T1000 (cell line): ENCODE measurements at places on chromosomes 6 and 20.
A peak's percentile ranks its signal among the peaks of the same experiment; 100 is the strongest.

DNA sequence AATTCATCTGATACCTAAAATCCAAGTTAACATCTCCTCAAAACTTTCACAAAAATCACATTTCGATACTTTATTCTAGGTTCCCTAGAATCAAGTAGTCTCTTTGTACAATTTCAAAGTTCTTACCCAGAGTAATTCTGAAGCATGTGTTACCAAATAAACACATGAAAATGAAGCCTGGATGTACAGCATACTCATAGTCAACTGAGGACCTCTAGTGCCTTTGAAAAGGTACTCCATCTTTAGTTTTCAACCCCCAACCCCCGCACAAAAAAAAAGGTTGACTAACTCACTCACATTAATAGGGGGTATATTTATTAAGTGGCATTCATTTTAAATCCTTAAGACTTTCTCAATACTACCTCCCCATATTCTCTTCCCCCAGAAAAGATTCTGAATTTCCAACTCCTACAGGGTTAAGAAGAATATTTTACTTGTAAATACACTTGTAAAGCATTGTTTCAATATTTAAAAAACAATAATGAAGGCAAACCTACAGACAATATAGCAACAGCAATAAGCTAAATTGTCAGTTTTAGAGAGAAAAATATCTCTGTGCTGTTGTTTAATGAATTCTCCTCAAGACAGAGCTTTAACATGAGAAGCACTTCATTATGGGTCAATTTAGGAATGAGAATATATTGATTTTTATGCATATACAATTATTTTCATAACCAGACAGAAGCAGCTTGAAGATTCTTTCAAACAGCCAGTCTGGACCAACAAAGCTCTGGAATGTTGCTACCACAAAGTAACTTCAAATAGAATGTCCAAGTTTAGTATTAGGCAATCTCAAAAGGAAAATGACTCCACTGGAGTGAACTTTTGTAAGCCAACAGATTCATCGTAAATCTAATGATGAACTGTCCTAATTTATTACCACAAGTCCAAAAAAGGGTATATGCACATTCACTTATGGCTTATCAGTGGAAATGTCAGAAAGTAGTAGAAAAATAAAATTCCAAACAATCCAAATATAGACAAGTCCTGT lies 3.3 kb downstream of the PLN start:
- DNase-seq, result no peak

DNA sequence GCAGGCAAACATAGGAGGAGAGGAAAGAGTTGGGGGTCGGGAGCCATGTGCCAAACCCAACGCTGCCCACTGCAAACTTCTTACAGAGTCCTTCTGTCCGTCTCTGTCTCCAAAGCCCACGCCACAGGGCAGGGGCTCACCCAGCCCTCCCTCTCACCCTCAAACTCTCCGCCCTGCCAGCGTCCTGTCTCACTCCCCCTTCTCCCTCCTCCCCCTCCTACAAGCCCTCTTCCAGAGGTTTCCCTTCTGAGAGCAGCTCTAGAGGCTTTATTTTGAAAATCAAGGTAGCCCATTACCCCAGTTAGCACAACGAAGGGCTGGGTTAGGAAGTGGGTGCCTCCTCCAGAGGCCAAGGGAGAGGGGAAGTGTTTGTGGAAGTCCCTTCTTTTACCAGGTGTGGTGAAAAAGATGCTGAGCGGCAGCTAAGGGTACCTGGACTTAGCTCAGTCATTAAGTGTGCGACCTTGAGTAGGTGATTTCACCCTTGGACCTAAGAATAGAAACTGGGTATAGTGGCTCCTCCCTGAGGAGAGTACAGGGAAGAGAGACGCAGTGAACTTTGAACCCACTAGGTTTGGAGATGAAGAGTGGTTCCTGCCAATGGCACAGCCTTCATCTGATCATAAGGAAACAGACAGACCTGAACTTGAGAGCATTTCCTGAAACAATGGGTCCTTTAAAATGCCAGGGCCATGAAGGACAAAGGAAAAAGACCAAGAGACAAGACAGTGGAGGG lies 123.8 kb downstream of the BANF2 start:
- no peak for DNase-seq

DNA sequence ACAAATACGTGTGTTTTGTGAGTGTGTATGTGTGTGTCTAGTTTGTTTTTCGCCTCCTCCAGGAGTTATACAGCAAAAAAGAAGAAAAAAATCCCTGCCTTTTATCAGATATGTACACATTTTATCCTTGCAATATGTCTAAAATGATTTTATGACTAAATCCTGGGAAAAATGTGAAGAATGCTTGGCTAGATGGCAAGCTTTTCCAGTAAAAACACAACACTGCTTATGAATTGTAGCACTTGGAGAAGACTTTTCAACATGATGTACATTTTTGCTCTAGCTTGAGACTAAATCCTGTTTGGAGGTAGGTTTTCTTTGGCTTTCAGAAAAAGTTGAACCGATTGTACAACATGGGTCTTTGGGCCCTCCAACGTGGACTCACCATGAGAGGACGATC lies 160.2 kb downstream of the GMPR start:
- no peak for DNase-seq

GRCh38 chr6:4647414-4648365 lies 128.5 kb upstream of the CDYL start:
- DNase-seq, result no peak

- peak; percentile 8 for DNase-seq
Measured at GRCh38 chr6:35128496-35128895, 12.6 kb downstream of the TCP11 start.

DNA sequence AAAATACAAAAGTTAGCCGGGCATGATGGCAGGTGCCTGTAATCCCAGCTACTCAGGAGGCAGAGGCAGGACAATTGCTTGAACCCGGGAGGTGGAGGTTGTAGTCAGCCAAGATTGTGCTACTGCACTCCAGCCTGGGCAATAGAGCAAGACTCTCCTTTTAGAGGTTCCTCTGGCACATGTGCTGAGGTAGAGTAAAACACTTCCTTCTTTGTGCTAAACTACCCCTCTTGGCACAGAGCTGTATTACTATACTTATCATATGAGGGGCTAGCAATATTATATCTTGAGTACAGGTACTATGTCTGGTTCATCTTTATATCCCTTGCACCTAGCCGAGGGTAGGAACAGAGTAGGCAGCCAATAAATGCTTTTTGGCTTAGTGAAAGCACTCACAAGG lies 40.2 kb upstream of the SAMHD1 start:
- DNase-seq, result no peak

DNA sequence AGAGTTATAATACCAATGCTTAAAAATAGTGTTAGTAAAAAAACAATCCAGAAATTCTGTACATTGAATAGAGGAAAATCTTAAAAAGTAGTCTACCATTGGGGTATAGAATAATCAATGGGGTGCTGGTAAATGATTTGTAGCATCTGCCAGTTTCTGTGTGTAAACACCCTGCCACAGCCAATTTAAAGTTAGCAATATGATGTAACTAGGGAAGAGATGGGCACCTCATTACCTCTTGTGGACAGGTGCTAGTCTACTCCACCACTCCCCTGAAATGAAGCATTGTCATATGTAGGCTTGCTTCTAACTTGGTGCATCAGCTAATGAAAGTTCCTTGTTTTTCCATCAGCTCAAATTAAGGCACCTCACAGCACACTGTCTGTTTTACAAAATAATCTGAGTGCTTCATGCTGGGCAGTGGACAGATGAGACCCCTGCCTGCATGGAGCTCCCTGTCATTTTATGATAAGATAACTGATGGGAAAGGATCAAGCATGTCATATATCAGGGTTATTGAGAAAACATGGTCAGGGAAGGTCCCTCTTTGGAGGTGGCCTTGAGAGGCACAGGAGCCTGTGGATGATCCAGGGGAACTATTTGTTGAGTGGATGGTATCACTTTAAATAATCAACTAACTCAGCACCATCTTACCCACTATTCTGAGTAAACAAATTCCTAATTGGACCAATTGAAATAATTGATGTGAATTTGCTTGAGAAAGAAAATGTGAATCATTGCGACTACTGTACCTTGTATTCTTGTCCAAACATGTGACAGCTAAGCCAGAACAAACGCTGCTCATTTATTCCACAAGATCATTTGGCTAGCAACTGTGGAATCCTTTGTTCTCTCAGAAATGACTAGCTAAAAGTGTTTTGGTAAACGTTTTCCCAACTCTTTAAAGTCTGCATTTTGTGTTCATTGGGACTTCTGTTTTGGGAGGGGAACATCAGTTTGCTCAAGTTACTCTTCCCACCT lies 45.9 kb upstream of the CSE1L start:
- DNase-seq, result no peak

GRCh38 chr6:16841241-16841640 lies 80.0 kb upstream of the ATXN1 start:
- DNase-seq, result no peak

DNA sequence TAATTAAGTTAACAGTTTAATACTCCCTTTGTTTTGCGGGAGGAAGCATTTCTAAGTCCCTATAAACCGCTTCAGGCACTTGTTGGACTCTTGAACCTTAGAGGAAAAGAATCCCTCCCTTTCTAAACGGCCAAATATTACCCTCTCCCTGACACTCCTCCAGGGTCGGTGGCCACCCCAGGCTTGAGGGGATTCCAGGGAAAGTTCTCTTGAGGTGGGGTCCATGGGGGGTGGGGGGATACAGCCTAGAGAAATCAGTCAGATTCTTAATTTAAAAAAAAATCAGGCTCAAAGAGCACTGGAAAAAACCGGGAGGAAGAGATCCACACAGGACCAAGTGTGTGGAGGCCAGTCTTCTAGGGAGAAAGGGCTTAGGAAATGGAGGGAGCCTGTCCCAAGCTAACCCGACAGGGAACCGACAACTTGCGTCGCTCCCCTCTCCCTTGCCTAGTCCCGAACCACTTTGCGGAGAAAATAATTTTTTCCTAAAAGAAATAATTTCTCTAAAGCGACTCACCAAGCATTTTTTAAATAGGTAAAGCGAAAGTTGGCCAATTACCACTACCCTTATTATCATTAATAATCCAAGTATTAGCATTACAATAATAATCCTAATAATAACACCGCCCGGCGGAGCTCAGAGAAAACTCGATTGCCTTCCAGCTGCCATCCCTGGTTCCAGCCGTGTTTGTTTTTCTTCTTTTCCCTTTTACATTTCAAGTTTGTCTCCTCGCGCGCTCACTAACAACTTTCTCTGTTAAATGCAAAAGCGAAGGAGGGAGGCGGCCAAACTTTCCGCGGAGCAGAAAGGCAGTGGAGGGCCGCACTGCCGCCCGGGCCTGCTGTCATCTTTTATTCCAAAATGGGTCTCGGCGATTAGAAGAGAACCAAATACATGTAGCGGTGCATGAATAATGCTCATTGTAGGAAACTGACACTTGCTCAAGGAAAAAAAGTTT lies 4.8 kb downstream of the NR2E1 start:
- no peak for DNase-seq

GRCh38 chr20:53748821-53749421 lies 155.3 kb upstream of the ZNF217 start:
- peak; percentile 36 for DNase-seq

- no peak for DNase-seq
Measured at GRCh38 chr20:17531665-17532025, 466 bp upstream of the BFSP1 start.

DNA sequence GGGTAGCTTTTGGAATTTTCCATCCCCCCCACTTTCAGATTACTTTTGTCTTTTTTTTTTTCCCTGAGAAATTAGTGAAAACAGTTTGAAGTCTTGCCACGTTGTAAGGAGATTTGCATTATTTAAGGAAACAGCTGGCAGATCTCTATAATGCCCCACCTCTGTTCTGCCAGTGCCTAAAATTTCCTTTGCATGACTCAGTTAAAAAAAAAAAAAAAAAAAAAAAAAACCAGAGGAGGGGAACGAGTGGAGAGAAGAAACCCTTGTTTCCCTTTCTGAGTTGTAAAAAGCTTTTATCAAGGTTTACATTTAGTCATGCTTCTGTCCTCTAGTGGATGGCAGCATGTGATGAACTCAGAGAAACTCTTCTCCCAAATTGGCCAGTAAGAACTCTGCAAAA lies 33.5 kb downstream of the CARMIL1 start:
- DNase-seq, result no peak

- DNase-seq, result no peak
Measured at GRCh38 chr6:161815965-161816364, 542.1 kb upstream of the AGPAT4 start.

GRCh38 chr20:55253781-55254180 lies 751.5 kb downstream of the CBLN4 start:
- no peak for DNase-seq

DNA sequence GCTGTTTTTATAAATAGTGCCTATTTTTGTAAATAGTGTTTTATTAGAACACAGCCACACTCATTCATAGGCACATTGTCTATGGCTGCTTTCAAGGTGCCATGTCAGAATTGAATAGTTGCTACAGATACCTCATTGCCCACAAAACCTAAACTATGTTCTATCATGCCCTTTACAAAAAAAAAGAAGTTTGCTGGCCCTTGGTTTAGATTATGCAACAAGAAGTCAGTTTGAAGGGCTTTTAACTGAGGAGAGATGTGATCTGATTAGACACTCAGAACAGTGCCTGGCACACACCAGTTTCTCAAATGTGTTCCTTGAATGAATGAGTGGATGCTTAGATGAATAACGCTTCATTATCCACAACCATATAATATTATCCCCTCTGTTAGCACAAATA lies 366.1 kb downstream of the MAFB start:
- DNase-seq, result no peak

- no peak for DNase-seq
Measured at GRCh38 chr20:25065072-25065624, 7.2 kb upstream of the ACSS1 start.

- DNase-seq, result no peak
Measured at GRCh38 chr20:3674995-3675900, 6.6 kb downstream of the ADAM33 start.

DNA sequence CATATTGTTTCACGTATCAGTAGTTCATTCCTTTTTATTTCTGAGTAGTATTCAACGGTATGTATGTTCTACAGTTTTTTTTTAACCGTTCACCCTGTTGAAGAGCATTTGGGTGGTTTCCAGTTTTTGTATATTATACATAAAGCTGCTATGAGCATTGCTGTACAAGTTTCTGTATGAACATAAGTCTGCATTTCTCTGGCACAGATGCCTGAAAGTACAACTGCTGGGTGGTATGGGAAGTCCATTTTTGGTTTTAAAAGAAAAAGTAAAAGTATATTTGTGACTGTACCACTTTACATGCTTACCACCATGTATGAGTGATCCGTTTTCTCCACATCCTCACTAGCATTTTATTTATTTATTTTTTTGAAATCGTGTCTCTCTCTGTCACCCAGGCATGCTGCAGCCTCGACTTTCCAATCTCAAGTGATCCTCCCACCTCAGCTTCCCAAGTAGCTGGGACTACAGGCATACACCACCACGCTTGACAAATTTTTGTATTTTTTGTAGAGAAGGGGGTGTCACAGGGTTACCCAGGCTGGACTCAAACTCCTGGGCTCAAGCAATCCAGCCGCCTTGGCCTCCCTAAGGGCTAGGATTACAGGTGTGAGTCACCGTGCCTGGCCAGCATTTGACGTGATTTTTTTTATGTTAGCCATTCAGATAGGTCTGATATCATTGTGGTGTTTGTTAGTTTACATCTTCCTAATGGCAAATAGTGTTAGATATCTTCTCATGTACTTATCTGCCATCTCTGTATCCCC lies 11.0 kb upstream of the SIM1 start:
- peak; percentile 4 for DNase-seq

DNA sequence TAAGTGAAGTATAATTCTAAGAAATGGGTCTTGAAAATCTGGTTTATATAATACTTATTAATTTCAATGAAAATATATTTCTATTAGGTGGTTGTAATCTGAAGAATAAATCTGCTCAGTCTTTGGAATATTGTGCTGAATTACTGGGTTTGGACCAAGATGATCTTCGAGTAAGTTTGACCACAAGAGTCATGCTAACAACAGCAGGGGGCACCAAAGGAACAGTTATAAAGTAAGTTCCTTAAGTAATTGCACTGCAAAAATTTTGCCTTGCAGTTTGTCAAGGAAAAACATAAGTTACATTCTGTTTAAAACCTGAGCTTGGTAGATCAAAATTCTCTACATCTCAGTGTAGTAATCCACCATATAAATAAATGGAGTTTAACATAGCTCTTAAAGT lies 106.0 kb downstream of the MYO6 start:
- DNase-seq, result no peak
